ENCODE measurements at places on chromosomes 3 and 15.

- DNase-seq, result no peak
Measured at GRCh38 chr3:177262396-177262795, 65.1 kb upstream of the TBL1XR1 start.

- DNase-seq, result no peak
Measured at GRCh38 chr15:57647791-57648130, 56.1 kb downstream of the MYZAP start.

GRCh38 chr3:72451841-72452240 lies 396.4 kb downstream of the SHQ1 start:
- DNase-seq, result no peak

GRCh38 chr3:194277104-194277785 lies 73.9 kb downstream of the CPN2 start:
- DNase-seq, result no peak

DNA sequence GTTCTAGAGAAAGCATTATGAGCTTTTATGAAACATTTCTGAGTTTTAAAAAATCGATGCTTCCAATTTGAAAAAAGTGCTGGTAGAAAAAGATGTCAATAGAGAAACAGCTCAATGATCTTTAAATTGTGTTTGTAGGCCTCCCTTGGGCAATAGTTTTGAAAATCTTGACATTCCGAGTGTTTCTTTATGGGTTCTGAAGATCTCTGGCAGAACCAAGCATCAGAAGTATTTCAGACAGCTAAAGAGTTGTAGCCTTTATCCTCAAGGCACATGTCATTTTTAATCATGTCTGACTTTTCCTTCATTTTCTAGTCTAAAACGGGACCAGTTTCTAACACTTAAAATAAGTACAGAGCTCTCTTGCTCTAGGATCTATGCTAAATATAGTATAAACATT lies 188.1 kb upstream of the CBLB start:
- no peak for DNase-seq

DNA sequence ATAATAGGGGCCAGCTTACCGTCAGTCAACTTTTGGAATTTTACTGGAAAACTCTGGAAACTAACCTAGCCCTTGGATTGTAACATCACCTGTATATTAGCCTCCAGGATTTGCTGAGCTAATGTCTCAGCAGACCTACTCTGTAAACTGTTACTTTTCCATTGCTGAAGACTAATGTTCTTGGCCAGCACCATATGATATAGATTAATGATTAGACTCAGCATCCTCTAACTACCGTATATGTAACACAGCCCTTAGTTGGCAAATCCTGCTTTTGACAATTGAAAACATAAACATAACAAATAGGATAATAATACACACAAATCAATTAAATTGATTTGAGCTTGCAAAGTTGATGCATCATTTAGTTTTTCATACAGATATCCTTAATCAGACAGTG lies 26.6 kb upstream of the GBE1 start:
- no peak for DNase-seq

DNA sequence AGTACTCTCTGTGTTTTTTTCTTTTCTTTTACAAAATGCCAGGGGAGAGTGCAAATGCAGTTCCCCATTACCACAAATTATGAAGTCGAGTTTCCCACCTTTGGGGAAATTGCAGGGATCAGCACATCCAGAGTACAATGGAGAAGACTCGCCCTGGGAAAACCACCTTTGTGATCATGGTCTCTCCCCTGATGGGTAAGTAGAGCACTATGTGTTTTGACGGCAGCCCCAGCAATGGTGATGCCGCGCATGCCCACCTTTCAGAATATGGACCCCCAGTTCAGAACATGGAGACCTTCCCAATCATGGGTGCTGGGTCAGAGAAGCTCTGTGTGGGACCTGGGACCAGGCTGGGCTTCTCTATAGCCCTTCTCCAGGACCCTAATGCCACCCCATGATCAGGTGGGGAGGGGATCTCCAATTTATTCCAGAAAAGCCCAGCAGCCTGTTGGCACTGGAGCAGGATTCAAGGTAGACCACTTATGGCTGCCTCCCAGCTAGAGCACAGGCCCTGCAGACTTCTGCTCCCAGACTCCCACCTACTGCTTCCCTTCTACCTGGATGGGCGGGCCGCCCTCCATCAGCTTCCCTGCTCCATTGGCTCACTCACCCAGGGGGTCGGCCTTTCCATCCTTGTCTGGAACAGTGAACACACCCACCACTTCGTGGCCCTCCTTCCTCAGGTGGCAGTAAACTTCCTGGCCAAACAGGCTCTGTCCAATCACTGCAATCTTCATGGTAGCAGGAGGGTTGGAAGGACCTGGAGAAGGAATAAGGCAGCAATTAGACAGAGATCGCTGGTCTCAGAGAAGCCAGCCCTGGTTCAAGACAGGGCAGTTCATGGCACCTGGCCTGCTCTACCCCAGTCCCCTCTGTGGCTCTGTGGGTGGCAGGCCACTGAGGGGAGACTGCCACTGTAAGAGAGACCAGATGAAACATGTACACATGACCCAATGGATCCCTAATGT lies 19.9 kb downstream of the ALDH1L1 start:
- DNase-seq, result no peak

All from stimulated activated CD8-positive, alpha-beta memory T cell treated with anti-CD3 and anti-CD28 coated beads, Interleukin-15, amount 100 ng/mL, for 1 hour (primary cell).